Activated naive CD8-positive, alpha-beta T cell treated with anti-CD3 and anti-CD28 coated beads for 36 hours (primary cell): ENCODE measurements at places on chromosomes 16 and 17.

- DNase-seq, result peak; percentile 38
These were observed 649 bp downstream of the GSE1 start for GRCh38 chr16:85613604-85614337.

- no peak for DNase-seq
These were observed 7.0 kb upstream of the ODF4 start for GRCh38 chr17:8332688-8333087.

- DNase-seq, result no peak
These were observed 55.9 kb upstream of the PLCG2 start for GRCh38 chr16:81723098-81723723.

GRCh38 chr17:42513686-42514085 is 22.4 kb upstream of the NAGLU start:
- no peak for DNase-seq

GRCh38 chr17:57713140-57713539 is 32.0 kb downstream of the CCDC182 start:
- no peak for DNase-seq

GRCh38 chr16:54128629-54129234 is 157.9 kb downstream of the IRX3 start:
- no peak for DNase-seq

GRCh38 chr16:50887500-50888298 is 145.8 kb downstream of the CYLD start:
- no peak for DNase-seq

DNA sequence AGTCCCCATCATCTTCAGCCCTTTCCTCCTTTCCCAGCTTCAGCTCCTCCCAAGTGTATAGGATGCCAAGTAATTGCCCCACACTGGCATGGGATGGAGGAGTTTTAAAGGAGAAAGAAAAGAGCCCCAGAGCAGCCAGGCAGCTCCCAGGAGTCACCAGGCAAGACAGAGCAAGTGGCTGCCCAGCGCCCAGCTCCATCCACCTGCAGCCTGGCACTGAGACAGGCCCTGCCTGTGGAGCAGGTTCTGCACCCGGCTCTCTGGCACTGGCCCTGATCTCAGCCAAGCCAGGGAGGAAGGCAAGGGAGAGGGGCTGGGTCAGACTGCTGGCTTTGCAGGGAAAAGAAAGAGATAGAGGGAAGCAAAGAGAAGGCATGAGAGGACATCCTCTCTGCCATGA is 21.7 kb downstream of the FOXN1 start:
- no peak for DNase-seq

DNA sequence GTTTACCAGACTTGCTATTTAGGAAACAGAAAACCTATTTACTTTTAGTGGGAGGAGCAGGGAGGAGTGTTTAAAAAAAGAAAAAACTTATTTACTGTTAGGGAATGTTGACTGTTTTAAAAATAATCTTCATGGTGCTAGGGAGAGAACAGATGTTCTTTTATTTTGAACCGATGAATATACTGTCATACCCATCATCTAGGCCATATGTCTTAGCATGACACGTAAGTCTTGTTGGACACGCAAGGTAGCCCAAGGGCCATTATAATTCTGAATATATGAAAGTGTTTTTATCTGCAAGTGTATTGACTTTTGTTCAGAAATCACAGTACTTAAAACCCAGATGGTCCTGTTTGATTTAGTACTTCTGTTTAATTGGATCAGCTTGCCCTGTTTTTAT is 11.6 kb downstream of the WIPF2 start:
- no peak for DNase-seq

- peak; percentile 54 for DNase-seq
These were observed 3.9 kb upstream of the HEXIM1 start for GRCh38 chr17:45144199-45145034.

GRCh38 chr17:13940858-13941665 is 128.2 kb upstream of the COX10 start:
- no peak for DNase-seq

DNA sequence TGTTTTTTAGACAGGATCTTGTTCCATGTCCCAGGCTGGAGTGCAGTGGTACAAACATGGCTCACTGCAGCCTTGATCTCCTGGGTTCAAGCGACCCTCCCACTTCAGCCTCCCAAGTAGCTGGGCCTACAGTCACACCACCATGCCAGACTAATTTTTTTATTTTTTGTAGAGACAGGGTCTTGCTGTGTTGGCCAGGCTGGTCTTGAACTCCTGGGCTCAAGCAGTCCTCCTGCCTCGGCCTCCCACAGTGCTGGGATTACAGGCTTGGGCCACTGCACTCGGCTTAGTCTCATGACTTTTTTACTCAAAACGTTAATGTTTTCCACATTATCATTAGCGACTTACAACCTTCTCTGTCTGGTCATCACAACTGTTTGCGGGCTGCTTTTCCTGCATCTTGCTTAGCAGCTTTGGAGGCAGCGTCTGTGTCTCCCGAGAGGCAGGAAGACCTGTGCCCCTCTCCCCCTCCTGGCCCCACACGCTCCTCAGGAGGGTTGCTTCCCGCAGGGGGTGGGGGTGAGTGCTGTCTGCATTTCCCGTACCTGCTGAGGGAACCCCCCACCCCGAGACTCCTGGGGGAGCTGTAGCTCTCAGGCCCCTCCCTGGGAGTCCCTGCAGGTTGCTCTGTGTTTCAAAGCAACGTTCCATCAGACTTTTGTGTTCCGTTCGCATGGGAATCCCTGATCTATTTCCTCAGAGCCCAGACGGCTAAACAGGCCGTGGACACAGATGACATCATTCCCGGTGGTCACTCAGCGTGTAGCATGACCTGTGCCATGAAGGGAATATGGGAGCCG is 52.6 kb downstream of the PGS1 start:
- DNase-seq, result no peak

GRCh38 chr16:88390265-88390664 is 7.5 kb downstream of the ZNF469 start:
- DNase-seq, result no peak
